Cortex of kidney (tissue), 1 donor: ENCODE measurements at places on chromosomes 4 and X.

DNA sequence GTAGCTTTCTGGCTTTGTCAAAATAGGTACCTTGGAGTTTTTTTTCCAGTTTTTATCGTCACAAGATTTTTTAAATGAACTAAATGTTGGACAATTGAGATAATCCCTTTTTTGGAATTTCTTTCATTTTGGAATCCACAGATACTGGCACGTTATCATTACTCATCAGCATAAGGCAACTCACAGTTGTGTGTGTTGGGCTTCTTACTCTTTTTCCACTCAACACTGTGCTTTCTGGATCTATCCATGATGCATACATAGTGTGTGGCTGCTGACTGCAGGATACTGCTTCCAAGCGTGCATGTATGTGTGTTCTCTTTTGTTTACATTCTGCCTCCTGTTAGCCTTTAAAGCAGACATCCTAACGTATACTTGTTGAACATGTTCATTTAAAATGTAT is 113.5 kb upstream of the FAM9A start:
- DNase-seq: no peak

- DNase-seq: no peak
Measured at GRCh38 chr4:186351668-186352194, 85.7 kb downstream of the F11 start.

DNA sequence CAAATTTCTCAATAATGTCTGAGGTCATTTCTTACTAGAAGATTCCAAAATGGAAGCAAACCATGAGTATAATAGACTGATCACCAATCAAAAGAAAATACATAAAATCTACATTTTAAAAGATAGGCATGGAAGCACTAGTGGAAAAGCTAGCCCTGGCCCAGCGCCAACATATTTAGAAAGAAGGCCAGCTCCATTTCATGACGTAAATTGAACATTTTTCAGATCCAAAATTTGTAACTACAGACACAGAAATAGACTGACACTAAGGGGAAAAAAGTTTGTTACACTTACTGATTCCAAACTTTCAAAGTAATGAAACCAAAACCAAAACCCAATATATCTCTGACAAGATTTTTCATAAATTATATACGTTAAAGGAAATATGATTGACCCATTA is 117.7 kb downstream of the ADAMTS3 start:
- DNase-seq: no peak

- DNase-seq: no peak
Measured at GRCh38 chrX:110311437-110312230, 6.3 kb downstream of the AMMECR1 start.

GRCh38 chr4:1768367-1769034 is 24.6 kb upstream of the FGFR3 start:
- no peak for DNase-seq

- no peak for DNase-seq
Measured at GRCh38 chrX:24877288-24877664, 138.5 kb downstream of the ARX start.

DNA sequence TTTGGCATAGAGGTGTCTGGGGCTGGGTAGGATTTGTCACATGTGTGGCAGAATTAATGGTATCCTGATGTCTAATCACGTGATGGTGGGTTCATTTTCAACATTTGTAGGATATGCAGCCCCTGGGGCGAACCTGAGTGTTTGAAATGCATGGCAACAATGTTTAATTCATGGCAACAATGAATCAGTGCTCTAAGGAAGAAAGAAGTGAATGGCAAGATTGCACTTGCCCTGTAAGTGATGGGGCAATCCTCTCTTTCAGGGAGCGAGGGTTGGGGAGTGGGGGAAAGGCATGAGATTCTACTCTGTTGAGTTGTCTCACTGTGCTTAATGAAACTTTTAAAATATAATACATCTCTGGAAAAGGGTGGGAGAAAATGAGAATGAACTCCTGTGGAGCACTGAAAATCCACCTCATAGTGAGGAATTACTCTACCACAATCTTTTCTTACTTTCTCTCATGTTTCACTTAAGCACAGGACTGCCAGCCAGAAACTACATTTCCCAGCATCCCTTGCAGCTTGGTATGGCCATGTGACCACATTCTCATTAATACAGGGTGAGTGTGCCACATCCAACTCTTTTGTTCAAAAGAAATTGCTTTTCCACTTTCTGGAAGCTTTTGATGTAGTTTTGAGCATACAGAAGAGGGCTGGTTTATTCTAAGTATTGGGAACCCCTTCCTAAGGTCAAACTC is 64.0 kb upstream of the PGM2 start:
- DNase-seq: no peak

DNA sequence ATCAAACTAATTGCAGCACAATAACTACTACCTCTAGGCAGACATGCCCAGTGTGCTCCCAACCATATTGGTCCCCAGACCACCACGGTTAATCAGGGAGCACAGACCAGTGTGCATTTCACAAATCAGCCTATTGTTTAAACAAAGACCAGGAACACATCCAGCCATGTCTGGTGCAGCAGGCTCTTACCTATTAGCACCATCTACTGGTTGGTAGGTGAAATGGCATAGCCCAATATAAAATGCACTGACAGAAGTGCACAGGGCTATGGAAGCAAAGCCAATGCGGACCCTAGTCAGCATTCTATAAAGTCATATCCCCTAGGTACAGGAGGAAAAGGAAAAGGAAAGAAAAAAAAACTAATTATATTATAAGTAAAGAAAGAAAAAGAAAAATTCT is 15.5 kb upstream of the CYLC1 start:
- no peak for DNase-seq

GRCh38 chr4:25792876-25793275 is 69.9 kb downstream of the SEL1L3 start:
- DNase-seq: no peak

GRCh38 chr4:81060587-81061343 is 30.3 kb downstream of the BMP3 start:
- DNase-seq: no peak

GRCh38 chr4:165380805-165381204 is 2.0 kb downstream of the CPE start:
- no peak for DNase-seq

DNA sequence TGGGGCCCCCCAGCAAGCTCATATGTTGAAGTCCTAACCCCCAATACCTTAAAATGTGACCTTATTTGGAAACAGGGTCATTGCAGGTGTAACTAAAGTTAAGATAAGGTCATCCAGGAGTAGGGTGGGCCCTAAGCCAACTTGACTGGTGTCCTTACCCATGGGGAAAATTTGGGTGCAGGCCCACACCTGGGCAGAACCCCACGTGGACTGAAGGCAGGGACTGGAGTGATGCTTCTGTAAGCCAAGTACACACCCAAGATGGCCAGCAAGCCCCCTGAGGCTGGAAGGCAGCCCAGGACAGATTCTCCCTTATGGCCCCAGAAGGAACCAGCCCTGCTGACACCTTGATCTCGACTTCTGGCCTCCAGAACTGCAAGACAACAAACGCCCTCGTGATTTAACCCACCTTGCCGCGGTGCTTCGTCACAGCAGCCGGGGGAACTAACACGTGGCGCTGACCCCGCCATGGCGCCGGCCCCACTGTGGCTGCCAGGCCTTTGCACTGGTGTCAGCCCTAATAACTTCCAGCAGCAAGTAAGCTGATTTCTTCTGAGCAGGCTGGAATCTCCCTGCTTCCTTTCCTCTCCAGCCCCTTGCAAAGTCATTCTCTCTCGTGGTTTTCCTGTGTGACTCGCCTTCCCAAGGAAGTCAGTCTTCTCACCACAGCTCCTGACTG is 23.2 kb upstream of the MXD4 start:
- DNase-seq: no peak

DNA sequence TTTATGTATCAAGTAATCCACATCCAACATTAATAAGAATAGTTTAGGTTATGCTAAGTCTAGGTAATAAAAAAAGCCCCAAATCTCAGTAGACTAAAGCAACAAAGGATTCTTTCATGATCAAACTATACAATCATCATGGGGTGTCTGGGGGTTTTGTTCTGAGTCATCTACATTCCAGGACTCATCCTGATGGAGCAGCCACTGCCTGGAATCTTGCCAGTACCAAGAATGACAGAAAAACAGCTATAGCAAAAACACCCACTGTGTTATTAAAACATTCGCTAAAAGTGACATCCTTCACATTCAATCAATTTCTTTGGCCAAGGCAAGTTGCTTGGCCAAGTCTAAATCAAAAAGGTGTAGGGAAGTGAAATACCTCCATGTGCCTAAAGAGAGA is 3.9 kb upstream of the ARHGEF38 start:
- DNase-seq: no peak

DNA sequence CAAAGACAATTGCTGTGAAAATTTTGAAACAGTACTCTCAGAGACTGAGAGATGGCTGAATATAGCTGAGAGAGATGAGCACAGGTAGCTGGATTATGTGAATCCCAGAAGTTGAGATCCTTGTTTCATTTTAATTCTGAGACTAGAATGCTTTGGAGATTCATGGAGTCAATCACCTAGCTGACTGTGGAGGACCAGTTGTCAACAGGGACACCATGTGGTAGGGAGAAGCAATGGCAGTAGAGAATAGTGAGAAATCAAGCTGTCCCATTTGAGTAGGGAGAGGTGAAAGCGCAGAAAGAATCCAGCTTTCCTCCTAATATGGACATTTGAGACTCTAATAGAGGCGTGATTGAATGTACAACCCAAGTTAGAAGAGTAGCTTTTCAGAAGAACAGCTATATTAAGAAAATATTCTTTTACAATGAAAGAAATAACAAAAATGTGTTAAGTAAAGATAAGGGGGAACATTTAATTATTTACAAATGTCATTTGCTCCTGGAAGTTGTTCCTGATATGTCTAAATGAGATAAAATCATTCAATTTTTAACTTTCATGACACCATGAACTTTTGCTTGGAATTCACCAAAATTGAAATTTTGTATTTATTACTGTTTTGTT is 30.3 kb upstream of the GLRB start:
- no peak for DNase-seq

DNA sequence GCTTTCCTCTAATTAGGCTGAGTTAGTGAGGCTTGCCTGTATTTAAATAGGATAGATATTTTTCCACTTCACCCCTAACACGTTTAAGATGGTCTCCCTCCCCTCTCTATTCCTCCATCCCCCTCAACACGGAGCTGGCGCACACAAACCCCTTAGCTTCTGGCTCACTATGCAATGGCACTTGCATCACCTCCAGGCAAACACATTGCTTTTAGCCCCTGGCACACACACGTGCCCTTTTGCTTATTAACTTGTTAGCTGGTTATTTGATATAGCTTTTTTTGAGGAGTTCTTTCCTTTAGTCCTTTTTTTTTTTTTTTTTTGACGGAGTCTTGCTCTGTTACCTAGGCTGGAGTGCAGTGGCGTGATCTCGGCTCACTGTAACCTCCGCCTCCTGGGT is 94.3 kb downstream of the HDAC8 start:
- DNase-seq: no peak

- no peak for DNase-seq
Measured at GRCh38 chr4:187606581-187606980, 389.0 kb upstream of the ZFP42 start.

GRCh38 chrX:119758731-119759247 is 401 bp downstream of the SOWAHD start:
- no peak for DNase-seq

- no peak for DNase-seq
Measured at GRCh38 chr4:82643994-82644733, 82.4 kb upstream of the TMEM150C start.

DNA sequence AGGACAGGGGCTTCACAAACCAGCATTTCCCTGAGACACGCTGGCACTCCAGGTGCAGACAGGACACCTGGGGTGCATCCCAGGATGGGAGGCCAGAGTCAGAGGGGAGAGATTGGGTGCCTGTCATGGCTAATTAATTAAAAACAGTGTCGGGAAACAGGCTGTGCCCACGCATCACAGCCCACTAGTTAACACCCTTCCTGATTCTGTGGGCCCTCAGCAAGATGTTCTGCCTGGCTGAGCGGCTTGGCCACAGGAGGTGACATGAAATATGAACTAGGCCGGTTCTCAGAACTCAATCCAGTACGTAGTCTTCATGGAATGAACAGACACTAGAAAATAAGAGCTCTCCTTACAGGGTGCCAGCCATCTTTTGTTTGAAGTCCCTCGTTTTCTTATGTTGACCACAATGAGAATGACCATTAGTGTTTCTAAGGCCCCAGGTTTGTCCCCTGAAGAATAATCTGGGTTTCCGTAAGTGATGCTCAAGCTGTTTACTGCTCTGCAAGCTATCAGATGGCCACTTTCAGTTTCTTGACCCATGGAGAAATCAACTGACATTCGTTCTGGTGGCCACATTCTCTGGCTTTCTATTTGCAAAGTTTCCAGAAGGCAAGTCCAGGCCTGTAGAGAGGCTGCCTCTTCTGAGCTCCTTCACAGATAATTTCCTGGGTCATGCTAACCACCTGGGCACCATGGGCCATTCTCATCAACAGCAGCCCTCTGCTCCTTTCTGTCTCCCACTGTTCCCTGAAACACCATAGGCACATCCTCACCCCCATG is 72.3 kb downstream of the SLC34A2 start:
- DNase-seq: no peak

DNA sequence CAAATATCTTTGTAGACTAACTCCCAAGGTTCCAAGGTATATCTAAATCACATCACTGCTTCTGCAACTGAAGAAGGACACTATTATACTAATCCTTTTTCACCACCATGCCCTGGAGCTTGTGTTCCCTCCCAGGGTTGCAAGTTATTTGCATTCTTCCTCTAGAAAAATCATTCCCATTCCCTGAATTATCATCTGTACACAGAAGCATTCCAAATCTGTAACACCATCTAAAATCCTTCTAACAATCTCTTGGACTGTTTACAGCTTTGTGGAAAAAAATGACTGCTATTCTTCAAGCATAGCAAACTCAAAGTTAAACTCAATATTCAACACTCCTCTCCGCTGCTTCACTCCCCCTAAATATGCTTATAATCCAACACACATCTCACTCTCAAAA is 1570.8 kb upstream of the ADGRL3 start:
- DNase-seq: no peak

DNA sequence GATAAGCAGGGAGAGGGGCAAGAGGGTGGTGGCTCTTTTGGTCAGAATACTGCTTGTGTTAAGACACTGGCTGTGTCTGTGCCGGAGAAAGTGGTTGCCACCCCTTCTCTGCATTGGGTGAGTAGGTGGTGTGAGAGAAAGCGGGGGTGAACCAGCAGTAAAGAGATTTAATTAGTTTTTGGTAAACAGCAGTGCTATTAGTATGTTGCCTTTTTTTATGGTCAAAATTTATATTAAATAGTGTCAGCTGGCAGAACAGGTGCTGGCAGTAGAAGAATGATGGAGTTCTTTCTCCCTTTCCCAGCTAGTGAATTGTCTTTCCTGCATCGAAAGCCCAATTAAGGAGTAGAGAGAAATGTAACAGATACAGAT is 181.6 kb downstream of the LARP7 start:
- DNase-seq: no peak

- no peak for DNase-seq
Measured at GRCh38 chr4:30744386-30744785, 24.2 kb downstream of the PCDH7 start.

DNA sequence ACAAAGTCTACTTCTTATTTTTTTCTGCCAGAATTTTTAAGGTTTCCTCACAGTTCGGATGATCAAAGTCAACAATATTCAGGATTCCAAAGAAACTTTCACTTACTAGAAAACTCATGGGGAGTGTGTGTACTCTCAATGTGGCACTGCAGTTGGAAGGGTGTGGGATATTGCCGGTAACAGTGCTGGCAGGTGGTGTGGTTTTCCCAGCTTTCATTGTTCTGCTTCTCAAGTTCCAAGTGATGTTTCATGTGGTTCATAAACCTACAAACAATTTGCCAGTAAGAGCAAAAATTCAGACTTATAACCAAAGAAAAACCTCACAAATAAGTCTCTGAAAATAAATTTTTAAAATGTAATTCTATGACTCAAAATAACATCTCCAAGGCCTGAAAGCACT is 39.8 kb downstream of the ZNF280C start:
- DNase-seq: no peak
